Stimulated activated CD4-positive, alpha-beta T cell treated with anti-CD3 and anti-CD28 coated beads, Interleukin-15, amount 100 ng/mL, for 1 hour (primary cell): ENCODE measurements at places on chromosomes 1 and 21.

DNA sequence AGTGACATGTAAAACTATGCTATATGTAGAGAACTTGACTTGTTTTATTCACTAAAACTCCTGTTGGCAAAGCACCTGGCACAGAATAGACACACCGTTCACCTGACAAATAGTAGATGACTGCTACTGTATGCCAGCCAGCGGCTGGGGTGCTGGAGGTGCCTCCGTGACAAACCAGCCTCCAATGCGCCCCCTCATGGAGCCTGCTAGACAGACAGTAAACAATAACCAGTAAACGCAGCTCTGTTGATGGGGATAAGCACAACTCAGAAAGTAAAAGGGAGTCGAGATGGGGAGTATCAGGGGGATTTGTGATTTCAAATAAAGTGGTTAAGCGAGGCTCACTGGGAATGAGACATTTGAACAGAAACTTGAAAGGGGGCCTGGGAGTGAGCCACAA, 107.2 kb downstream of the PRDM2 start:
- DNase-seq: no peak

DNA sequence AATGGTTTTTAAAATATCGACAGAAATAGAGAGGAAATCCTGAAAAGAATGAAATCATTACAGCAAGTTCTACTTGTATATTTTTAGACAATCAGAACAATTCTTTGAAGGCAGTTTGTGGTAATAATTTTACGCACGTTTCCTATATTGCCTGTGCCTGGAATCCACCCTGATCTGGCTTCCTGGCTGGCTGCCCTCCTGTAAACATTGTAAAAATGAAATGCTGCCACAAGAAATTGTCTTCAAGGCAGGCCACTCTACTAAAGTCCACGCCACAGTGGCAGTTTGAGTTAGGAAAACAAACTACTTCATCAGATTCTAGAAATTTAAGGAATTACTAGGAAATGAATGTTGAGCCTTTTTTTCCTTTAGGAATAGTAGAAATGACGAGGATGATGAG, 454.5 kb upstream of the NR5A2 start:
- no peak for DNase-seq

GRCh38 chr1:118323246-118323645, 138.2 kb upstream of the SPAG17 start:
- no peak for DNase-seq

GRCh38 chr1:214753236-214753852, 150.3 kb downstream of the CENPF start:
- no peak for DNase-seq

GRCh38 chr1:25689686-25690381, 73.2 kb downstream of the MAN1C1 start:
- no peak for DNase-seq

DNA sequence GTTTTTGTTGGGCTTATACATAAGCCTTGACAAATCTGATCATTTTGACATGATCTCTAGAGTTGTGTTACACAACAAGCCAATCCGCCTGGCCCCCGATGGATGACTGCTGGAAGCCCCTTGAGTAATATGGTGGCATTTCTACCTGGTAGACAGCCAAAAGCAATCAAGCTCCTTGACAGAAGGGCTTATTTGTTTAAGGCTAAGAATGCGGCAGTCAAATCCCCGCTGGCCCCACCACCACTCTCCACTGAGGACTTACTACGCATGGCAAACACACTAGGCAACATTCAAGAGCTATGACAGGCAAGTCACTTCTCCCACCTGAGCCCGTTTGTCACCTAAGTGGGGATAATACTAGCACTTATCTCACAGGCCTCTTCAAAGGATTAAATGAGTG, 33.4 kb upstream of the C1orf198 start:
- DNase-seq: no peak

GRCh38 chr1:240171907-240172306, 80.2 kb downstream of the FMN2 start:
- DNase-seq: no peak

DNA sequence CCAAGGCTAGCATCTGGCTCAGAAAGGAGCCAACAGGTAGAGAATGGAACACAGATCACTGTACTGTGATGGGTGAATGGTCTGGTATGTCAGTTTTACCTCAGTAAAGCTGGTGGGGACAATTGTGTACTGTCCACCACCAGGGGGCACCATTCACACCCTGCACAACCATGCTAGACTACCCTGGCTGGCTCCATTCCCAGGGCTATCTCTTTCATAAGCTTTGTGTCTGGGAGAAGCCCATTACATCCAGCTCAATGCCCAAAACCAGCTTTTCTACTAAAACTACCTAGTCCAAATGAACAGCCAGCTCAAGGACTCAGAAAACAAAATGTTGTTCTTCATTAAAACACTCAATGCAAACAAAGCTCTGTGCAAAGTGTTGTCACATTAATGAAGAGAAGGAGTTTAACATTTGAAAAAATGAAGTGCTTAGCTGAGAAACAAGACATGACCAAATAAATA, 62.0 kb upstream of the RASAL2 start:
- no peak for DNase-seq

GRCh38 chr1:157403608-157404007, 148.7 kb downstream of the FCRL5 start:
- no peak for DNase-seq

DNA sequence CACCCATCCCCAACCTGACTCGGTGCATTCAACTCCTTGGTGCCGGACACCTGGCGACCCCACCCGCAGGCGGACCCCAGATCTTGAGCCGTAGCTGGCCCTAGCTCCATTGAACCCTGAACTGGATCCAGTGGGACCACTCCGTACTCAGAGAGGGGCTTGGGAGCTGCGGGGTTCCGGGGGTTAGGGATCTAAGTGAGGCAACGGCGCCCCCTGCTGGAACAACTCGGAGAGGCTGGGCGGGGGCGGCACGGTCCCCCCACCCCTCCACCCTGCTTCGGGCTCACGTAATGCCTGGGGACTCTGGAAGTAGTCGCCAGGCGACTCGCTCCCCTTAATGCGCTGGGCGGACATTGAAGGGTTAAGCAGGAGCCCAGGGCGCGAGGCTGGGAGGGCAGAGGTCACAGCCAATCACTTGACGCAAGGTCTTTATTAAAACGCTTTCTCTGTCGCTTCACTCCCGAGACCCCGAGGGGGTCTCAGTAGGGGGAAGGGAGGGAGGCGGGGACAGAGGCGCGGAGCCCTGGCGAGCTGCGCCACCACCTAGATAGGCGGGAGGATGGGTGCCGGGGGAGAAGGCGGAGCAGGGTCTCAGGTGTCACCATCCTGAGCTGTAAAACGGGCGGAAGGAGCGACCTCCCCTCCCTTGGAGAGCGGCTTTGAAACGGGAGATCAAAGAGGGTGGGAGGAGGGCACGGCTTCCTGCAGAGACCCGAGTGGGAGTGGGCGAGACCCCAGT, 704 bp upstream of the CRABP2 start:
- peak; percentile 42 for DNase-seq

- DNase-seq: no peak
These were observed 6.1 kb upstream of the CELSR2 start for GRCh38 chr1:109243221-109243620.

- DNase-seq: no peak
These were observed 23.9 kb downstream of the WDR64 start for GRCh38 chr1:241675983-241676382.

DNA sequence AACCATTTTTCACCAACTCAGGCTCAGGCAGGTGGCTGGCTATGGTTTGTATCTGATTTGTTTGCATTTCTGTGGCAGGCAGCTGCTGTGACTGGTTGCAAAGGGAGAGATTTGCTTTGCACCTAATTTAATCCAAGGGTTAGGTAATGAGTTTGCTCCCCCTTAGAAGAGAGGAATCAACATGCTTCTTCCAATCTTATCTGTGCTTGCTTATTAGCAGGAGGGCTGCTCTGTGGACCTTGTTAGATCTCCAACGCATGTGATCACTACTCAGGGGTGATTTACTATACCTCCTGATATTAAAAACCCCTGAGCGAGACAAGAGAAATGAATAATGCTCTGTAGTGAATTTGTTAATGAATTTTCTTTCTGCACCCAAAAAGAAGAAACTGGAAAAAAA, 20.5 kb downstream of the OLFML3 start:
- no peak for DNase-seq

DNA sequence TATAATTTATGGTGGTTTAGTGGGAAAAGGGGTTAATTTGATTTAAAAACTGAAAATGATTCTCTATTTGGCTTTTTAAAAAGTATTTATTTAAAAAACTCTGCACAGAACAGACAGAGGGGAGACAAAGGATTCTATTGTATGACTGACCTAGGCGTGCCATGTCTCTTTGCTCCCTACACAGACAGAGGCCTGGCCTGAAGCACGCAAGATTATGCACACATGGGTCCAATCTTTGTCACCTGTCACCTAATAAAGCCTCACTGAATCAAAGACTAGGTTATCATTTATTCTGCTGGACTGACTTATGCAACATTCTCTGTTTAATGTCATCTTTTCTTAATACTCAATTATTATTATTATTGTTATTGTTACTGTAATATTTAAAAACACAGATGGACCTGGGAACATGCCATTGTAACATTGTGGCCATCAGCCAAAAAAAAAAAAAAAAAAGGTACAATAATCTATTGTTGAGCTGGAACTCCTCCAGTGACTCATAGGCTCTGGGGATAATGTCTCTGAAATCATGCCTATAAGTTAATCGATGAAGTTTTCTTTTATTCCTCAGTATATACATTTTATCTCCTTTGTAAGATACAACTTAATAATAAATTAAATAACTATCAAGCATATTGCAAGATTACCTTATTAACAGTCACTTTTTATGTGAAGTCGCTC, 112.1 kb downstream of the RUNX1 start:
- no peak for DNase-seq

DNA sequence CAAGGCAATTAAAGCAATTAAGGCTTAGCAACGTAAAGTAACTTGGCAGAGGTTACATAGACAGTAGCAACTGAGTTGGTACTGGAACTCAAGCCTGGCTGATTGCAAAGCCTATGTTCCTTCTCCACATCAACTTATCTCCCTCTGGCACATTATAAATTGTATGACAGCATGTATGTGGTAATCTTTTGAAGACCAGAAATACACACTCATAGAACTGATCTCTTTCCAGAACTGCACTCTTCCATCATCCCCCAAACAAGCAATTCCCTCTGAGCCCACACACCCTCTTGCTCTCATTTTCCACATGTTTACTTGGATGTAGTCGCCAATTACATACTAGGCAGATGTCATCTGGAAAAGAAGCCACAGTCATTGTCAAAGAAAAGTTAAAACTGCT, 502.2 kb downstream of the PLPP3 start:
- DNase-seq: no peak

DNA sequence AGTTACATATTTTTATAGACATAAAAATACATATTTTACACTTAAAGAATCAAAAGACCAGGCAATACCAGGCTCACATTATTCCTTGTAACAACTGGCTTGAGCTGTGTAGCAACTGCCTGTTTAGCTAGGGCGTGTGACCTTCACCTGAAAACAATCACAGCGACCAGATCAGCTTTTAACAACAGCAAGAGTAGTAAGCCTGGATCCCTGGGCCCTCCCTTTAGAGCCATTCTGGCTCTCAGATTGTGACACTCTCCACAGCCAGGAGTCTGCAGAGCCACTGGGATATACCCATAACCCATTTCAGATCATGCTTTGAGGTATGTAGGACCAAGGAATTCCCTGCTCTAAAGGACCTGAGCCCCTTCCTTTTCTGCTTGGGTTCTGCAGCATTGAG, 29.4 kb upstream of the GNG4 start:
- DNase-seq: no peak

GRCh38 chr1:20437640-20438039, 48.4 kb downstream of the CAMK2N1 start:
- no peak for DNase-seq

GRCh38 chr1:5678759-5679158, 313.5 kb downstream of the NPHP4 start:
- no peak for DNase-seq

DNA sequence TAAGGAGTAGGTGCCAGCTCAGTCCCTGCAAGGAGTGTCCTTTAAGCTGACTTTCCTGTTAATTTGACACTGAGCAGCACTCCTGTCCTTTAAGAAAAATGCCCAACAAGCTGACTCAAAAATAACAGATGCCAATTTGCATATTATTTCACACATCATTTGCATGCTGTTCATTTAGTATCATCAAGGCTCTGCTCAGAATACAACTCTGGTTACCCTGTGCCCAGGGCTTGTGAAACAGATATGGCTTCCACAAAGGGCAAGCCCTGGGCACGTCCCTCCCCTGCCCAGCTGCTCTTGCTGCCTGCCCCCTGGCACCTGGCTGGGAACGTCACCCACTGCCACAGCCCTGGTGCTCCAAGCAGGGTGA, 10.3 kb downstream of the KCNN3 start:
- DNase-seq: no peak

DNA sequence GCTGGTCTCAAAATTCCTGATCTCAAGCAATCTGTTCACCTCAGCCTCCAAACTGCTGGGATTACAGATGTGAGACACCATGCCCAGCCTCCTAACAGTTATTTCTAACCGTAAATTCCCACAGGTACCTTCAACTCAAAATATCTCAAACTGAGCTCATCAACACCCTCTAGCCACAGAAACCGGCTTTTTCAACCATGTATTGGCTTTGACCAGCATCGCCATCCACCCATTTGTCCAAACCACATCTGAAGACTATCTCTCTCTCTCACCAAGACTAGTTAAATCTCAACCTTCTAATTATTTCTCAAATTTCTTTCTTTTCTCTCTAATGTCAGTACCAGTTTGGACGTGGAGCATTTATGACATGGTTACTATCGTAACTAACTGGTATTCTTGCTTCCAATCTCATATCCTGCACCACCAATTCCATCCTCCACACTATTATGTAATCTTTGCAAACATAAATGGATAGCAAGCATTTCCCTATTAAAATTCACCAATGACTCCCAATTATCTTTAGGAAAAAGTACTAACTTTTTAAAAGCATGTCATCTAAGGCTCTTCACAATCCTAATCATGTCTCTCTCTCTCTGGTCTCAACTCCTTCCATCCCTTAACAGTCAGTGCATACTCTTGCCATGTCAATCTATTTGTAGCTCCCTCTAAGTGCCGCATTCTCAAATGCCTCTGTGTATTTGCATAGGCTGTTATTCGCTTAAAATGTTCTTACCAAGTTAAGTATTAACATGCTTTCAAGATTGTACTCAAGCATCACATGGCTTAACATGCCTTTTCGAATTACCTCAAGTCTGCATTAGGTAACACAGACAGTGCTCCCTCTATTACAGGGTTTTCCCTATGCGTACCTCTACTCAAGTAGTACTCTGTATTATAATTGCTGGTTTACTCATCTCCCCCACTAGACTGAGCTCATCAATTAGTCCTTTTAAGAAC, 18.1 kb downstream of the RSBN1 start:
- no peak for DNase-seq

DNA sequence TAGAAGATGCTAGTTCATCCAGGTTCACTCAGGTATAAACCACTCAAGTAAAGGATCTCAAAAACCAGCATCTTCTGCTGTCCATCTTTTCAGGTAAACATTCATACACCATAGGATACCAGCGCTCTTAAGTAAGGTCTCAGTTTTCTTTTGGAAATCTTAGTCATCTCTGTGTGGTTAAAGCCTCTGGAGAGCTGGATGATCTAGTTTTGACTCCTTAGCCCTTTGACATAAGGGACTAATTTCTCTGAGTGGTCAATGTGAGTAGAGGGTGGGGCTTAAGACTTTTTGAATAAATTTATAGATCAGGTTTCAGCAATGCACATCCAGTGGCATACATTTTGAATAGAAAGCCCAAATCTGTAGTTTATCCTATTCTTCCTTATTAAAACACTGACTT, 92.3 kb downstream of the CTH start:
- DNase-seq: no peak
